T follicular helper cell (primary cell): ENCODE measurements at places on chromosomes 7 and 10.
A peak's percentile ranks its signal among the peaks of the same experiment; 100 is the strongest.

GRCh38 chr10:121411004-121411403, 187.2 kb downstream of the FGFR2 start:
- no peak for DNase-seq

- DNase-seq, result no peak
Measured at GRCh38 chr10:53690524-53691240, 918.1 kb upstream of the MBL2 start.

DNA sequence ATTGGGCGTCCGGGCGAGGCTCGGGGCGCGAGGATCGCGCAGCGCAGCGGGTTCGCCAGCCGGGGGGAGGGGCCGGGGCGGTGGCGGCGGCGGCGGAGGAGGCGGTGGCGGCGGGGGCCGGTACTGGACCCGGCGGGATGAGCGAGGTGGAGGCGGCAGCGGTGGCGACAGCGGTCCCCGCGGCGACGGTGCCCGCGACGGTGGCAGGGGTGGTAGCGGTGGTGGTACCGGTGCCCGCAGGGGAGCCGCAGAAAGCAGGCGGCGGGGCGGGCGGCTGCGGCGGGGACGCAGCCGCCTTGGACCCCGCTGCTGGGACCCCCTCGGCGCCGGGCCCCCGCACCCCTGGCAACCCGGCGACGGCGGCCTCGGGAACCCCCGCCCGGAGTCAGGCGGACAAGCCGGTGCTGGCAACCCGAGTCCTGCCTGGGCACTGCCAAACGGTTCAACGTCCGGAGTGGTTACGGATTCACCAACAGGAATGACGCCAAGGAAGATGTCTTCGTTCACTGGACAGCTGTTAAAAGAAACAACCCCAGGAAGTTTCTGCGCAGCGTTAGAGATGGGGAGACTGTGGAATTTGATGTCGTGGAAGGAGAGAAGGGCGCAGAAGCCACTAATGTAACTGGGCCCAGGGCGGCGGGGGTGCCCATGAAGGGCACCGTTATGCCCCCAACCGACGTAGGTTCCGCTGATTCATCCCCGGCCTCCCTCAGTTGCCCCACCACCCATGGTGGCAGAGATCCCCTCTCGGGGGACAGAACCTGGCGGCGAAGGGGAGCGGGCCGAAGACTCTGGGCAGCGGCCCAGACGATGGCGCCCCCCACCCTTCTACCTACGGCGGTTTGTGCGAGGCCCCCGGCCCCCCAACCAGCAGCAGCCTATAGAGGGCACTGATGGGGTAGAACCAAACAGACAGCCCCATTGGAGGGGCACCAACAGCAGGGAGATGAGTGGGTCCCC, 100.3 kb upstream of the CPXM2 start:
- DNase-seq, result no peak

DNA sequence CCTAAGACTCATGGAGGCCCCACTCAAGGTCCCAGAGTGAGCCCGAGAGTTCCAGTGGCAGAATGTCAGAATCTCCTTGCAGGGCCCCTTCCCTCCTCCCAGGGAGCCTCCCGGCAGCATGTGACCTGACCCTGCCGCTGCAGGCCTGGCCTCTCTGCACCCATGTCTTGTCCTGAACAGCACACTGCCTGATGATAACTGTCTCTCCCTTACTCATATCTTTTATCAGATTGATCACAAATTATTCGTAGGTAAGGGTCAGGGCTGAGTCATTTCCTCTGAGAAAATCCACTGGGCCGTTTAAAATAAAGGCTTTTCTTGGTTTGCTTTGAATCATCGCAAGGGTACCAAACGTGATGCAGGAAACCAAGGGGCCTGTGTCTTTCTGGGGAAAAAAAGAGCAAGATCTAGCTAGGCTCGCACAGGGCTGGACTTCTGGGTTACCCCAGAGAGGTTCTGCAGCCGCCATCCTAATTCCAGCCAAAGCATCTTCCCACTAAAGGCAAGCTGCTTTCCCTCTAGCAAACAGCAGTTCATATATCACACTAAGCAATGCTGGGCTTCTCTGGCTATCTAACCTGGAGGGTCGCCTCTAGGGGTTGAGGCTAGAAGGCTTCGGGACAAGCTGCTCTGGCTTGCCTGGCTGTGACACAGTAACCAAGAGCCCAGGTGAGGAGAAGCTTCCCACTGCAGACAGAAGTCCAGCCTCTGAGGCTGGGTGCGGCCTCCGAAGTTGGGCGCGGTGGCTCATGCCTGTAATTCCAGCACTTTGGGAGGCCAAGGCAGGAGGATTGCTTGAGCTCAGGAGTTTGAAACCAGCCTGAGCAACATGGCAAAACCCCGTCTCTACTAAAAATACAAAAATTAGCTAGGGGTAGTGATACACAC, 104.9 kb downstream of the SPDYE5 start:
- DNase-seq, result no peak

GRCh38 chr7:104371216-104371979, 43.0 kb downstream of the LHFPL3 start:
- DNase-seq, result no peak

DNA sequence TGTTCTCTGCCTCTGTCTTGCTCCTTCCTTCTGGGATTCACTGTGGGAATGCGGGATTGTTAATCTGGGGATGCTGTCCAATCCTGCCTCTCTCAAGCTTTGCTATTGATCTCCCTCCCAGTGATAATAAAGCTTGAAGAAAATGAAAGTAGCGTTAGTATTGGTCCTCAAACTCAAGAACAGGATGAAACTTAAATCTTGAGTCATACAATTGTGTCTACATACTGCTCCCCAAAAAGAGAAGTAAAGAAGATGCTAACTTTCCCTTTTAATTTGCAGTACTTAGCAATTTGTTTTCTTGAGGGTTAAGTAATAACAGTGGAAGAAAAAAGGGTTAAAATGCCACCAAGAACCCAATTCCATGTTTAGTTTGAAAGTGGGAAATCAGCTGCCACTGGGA, 13.6 kb downstream of the CFTR start:
- no peak for DNase-seq

- no peak for DNase-seq
Measured at GRCh38 chr7:51316666-51317581, at the start of gene COBL. Gene COBL, minus strand, starts transcription at chr7:51316809. Its CDS starts 176 bp downstream, at chr7:51316633.

- no peak for DNase-seq
Measured at GRCh38 chr7:108382932-108383331, 73.3 kb downstream of the NRCAM start.

- no peak for DNase-seq
Measured at GRCh38 chr10:11168423-11169090, 150.9 kb downstream of the CELF2 start.

DNA sequence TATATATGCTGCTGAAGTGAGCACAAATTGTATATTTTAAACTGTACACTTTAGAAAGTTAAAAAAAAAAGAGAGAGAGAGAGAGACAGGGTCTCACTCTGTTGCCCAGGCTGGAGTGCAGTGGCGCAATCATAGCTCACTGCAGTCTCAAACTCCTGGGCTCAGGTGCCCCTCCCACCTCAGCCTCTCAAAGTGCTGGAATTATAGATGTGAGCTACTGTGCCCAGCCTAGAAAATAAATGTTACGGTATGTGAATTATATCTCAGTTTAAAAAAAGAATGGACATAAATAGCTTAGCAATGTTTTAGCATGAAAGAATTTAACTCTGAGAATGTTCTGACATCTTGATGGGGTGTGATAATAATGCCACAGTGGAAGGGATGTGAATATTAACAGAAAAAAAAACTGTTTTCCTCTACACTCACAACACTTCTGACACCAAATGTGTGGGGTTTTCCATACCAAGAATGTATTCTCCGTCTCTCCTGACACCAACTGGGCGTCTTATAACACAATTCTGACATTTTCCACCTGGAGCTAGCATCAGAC, 162.1 kb downstream of the PLCE1 start:
- no peak for DNase-seq

DNA sequence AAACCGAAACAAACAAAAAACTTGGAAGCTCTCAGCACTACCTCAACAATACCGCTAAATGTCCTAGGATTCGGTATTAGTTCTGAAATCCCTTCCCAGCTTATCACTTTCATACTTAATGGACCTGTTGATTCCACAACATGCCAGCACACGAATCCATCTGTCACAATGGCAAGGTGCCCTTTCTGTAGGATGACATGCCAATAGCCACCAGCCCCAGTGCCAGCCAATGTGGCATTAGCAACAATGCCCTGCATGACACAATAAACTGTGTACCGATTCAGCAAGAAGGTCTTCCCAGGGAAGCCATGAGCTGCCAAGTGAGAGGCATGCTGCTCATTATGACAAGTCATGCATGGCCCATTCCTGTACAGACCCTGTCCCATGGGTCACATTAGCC, 35.6 kb upstream of the CHCHD3 start:
- DNase-seq, result no peak

DNA sequence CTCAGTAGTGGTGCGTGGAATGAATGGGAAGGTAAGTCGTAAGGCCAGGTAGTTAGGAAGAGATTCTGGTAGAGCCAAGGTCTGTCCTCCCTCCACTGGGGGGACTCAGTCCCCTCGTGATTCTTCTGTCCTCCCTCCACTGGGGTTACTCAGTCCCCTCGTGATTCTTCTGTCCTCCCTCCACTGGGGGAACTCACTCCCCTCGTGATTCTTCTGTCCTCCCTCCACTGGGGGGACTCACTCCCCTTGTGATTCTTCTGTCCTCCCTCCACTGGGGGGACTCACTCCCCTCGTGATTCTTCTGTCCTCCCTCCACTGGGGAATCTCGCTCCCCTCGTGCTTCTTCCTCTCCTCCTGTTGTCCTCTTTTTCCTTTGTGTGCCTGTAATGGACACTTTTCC, 125.1 kb downstream of the CELF2 start:
- no peak for DNase-seq

DNA sequence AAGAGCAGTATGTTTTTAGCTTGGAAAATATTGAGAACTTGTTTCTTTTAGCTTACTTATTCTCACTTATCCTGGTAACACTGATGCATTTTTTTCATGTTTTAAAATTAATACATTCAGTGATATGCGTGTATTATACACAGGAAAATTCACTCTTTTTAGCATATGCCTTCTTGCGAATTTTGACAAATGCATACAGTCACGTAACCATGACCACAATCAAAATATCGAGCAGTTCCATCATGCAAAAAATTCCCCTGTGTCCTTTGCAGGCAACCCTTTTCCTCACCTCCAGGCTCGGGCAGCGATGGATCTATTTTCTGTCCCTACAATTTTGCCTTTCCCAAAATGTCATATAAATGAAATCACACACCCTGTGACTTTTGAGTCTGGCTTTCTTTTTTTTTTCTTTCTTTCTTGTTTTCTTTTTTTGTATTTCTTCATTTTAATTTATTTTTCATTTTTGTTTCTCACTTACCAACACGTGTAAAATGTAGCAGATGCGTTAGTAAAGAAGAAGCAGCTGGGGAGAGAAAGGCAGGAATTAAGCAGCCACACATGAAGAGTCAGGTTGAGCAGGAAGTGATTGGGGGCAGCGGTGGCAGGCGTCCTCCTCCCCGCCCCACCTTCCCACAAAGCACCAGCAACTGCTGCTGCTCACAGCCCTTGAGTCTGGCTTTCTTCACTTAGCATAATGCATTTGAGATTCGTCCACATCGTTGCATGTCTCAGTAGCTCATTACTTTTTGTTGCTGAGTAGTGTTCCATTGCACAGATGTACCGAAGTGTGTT, 29.9 kb downstream of the ADRB1 start:
- DNase-seq, result no peak

- DNase-seq, result no peak
Measured at GRCh38 chr10:110764793-110765512, 106.8 kb upstream of the PDCD4 start.

- peak; percentile 61 for DNase-seq
Measured at GRCh38 chr10:100998991-100999741, 442 bp upstream of the LZTS2 start.

GRCh38 chr7:53672681-53673080, 637.2 kb downstream of the POM121L12 start:
- no peak for DNase-seq

GRCh38 chr7:42843205-42843800, 68.6 kb downstream of the C7orf25 start:
- no peak for DNase-seq

DNA sequence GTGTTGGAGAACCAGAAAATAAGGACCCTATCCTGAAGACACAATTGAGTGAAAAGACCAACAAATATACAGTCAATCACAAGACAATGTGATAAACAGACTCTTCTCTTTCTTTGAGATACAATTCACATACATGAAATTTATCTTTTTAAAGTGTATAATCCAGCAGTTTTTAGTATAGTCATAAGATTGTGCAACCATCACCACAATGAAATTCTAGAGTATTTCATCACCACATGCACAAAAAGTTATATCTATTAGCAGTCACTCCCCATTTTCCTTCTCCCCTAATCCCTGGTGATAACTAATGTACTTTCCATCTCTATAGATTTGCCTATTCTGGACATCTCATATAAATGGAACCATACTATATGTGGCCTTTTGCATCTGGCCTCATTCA, 8.2 kb upstream of the SORBS1 start:
- no peak for DNase-seq

- no peak for DNase-seq
Measured at GRCh38 chr7:39952374-39952773, 2.3 kb downstream of the CDK13 start.

GRCh38 chr7:25014756-25015155, 34.8 kb upstream of the OSBPL3 start:
- no peak for DNase-seq

DNA sequence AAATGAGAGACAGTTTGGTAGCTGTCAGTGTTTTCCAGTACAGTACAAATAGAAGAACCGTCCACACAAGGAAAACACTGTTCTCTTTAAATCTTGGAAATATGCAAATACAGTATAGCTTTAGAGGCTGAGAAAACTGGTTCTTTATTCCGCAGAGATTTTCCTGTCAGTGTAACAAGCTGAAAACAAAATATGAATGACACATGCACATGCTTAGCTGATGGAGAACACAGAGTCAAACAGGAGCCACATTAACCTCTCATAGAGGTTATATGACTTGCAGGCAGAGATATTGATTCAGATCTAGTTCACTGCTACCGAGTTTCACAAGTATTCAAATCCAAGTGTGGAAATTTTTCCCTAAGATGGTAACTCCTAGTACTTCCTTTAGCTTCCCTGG, 135.2 kb upstream of the C1QL3 start:
- DNase-seq, result no peak

DNA sequence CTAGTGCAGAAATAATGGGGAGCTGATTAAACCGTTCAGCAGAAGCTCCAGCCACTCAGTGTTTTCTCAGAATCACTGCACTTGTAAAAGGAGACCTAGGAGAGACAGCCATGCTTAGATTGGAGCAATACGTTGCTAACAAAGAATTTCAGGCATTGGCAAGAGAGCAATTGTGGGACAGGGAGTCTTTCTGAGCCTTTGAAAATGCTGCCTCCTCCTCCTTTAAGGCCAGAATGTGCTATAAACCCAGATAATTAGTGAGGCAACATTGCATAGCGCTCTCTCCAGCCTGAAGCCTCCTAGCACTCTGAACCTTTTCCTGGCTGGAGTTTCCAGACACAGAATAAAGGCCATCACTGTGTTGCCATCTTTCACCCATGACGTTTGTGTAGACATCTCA, 18.5 kb upstream of the PTPRN2 start:
- no peak for DNase-seq

- DNase-seq, result no peak
Measured at GRCh38 chr10:73864229-73864628, 10.1 kb downstream of the CAMK2G start.
